ENCODE measurements at places on chromosomes 7 and 10. TPM values are rescaled to one million over a fixed set of nuclear protein-coding genes. Genes with fewer than 3 reads are reported as not detected.

- DNase-seq = no peak
- H3K4me3 ChIP-seq = no peak overlapping the region
- peak overlapping the region; percentile 36 for H3K27ac ChIP-seq
- H3K27me3 ChIP-seq = no peaks in the 10 kb centered on the region
Observed at GRCh38 chr10:68046642-68047041, 28.4 kb downstream of the HERC4 start.

GRCh38 chr10:16765509-16766375 is 51.5 kb downstream of the RSU1 start:
- no peak overlapping the region for H3K27ac ChIP-seq
- H3K36me3 ChIP-seq = no peaks in the 10 kb centered on the region
- DNase-seq = no peak
- H3K4me3 ChIP-seq = no peak overlapping the region

The FAM20C gene
- total RNA-seq = not detected

The IQUB gene
- total RNA-seq = 0.22 TPM

The SKIDA1 gene
- total RNA-seq = 0.22 TPM

DNA sequence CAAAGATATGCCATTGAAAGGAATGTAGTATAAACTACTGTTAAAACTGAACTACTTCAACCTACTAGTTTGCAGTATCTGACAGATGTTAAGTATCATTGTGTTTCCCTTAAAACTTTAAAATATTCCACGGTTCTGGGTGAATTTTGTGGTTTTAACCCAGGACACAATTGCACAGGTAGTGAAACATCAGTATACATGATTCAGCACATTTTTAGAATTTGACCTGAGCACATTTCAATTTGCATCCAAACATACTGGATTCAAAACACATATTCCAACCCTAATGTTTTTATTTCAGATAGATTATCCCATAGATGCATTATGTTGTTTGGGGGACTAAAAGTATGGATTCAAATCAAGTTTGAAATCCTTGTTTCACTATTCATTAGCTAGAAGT is 129.9 kb upstream of the ZNF804B start:
- no peaks in the 10 kb centered on the region for H3K27me3 ChIP-seq
- no peak overlapping the region for H3K27ac ChIP-seq
- no peak for DNase-seq
- no peaks in the 10 kb centered on the region for H3K36me3 ChIP-seq
- no peak overlapping the region for H3K4me3 ChIP-seq
- H3K4me1 ChIP-seq = no peaks in the 10 kb centered on the region

DNA sequence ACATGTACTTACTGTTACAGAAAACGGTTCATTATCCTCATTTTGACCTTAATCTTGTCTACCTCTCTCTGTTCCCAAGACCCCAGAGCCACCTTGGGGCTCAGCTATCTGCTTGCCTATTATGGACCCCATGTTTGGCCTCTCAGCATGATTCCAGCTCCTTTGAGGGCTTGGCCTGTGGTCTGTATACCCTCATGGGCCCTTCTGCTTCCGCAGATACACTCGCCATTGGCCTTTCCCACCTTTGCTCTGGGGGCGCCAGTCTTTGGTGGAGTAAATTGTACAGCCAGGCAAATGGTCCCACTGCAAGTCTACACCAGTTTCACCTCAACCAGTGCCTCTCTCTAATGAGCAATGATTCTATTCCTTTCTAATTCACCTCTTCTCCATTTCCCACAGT is 109.2 kb upstream of the ZNF746 start:
- no peaks in the 10 kb centered on the region for H3K27me3 ChIP-seq
- peaks cover 21% of the 10 kb centered on the region for H3K36me3 ChIP-seq
- no peak overlapping the region for H3K4me3 ChIP-seq
- DNase-seq = no peak

- no peak overlapping the region for H3K4me3 ChIP-seq
- no peaks in the 10 kb centered on the region for H3K36me3 ChIP-seq
- H3K27ac ChIP-seq = no peak overlapping the region
- no peak for DNase-seq
- H3K4me1 ChIP-seq = no peaks in the 10 kb centered on the region
Observed at GRCh38 chr7:141880960-141881359, 35.2 kb upstream of the OR9A4 start.

The KEL gene
- total RNA-seq = 0.36 TPM

Data from Karpas-422 (cell line).